Astrocyte (in vitro differentiated cells and primary cell): ENCODE measurements at places on chromosomes 1 and 21.

DNA sequence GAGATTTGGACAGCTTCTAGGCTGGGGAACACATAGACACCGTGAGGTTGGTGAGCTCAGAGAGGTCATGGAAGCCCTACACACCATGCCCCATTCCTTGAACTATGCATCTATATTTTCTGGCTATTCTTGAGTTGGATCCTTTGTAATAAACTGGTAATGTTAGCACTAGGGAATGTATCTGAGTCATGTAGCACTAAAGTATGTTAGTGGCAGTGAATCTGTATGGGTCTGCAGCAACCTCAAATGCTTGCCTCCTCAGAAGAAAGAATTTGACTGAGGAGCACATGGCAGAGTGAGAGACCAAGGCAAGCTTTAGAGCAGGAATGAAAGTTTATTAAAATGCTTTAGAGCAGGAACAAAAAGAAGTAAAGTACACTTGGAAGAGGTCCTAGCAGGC lies 43.7 kb upstream of the LRRC7 start:
- H3K27me3 ChIP-seq, result no peaks in the 10 kb centered on the region
- H3K27ac ChIP-seq, result peak overlapping the region; percentile 39
- peaks cover 19% of the 10 kb centered on the region for H3K4me1 ChIP-seq
- DNase-seq, result peak; percentile 73
- H3K4me3 ChIP-seq, result no peak overlapping the region

- no peaks in the 10 kb centered on the region for H3K27me3 ChIP-seq
- H3K4me3 ChIP-seq, result no peak overlapping the region
- peaks cover 6% of the 10 kb centered on the region for H3K36me3 ChIP-seq
- peaks cover 14% of the 10 kb centered on the region for H3K4me1 ChIP-seq
Observed at GRCh38 chr1:232980986-232981560, 30.7 kb downstream of the NTPCR start.

- H3K4me1 ChIP-seq, result no peaks in the 10 kb centered on the region
- no peak for DNase-seq
- no peaks in the 10 kb centered on the region for H3K27me3 ChIP-seq
- H3K4me3 ChIP-seq, result no peak overlapping the region
- H3K27ac ChIP-seq, result no peak overlapping the region
Observed at GRCh38 chr21:26473471-26473870, 99.6 kb downstream of the CYYR1 start.

GRCh38 chr1:217079584-217079983 lies 356.4 kb upstream of the ESRRG start:
- no peaks in the 10 kb centered on the region for H3K36me3 ChIP-seq
- peaks cover 6% of the 10 kb centered on the region for H3K27me3 ChIP-seq

- peak overlapping the region; percentile 59 for H3K4me3 ChIP-seq
- no peaks in the 10 kb centered on the region for H3K36me3 ChIP-seq
- no peak overlapping the region for H3K27ac ChIP-seq
- H3K27me3 ChIP-seq, result no peaks in the 10 kb centered on the region
Observed at GRCh38 chr21:44337941-44338895, 972 bp downstream of the CFAP410 start.

- peaks cover 30% of the 10 kb centered on the region for H3K36me3 ChIP-seq
- H3K4me1 ChIP-seq, result peaks cover 22% of the 10 kb centered on the region
- DNase-seq, result no peak
- no peaks in the 10 kb centered on the region for H3K27me3 ChIP-seq
Observed at GRCh38 chr1:54401799-54402198, 4.4 kb downstream of the SSBP3 start.

DNA sequence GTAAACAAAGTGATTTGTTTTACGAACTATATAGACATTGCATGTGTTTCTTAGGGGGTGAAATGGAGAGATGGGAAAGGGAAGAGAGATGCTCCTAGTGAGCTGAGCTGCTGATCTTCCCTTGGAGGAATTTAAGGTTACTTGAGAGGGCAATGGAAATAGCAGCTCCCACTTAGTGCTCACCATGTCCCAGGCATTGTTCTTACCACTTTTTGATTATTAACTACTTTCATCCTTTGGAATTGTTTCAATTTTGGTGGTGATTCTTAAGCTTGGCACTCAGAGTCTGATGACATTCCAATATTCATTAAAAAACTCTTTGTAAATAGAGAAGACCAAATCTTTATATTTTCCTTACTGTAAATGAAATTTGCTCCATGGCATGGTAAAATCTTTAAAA lies 124.9 kb downstream of the ITSN1 start:
- no peak overlapping the region for H3K4me3 ChIP-seq
- H3K27ac ChIP-seq, result no peak overlapping the region
- no peaks in the 10 kb centered on the region for H3K27me3 ChIP-seq
- peaks cover 19% of the 10 kb centered on the region for H3K4me1 ChIP-seq

DNA sequence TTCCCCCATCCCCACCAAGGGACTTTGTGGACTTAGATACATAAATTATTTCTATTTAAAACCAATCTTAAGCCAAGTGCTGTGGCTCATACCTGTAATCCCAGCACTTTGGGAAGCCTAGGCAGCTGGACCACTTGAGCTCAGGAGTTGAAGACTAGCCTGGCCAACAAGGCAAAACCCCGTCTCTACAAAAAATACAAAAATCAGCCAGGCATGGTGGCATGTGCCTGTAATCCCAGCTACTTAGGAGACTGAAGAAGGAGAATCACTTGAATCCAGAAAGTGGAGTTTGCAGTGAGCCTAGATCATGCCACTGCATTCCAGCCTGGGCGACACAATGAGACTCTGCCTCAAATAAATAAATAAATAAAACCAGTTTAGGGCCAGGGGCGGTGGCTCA lies 4.5 kb upstream of the LAX1 start:
- H3K27ac ChIP-seq, result no peak overlapping the region
- no peaks in the 10 kb centered on the region for H3K36me3 ChIP-seq
- no peak overlapping the region for H3K4me3 ChIP-seq
- DNase-seq, result no peak
- no peaks in the 10 kb centered on the region for H3K27me3 ChIP-seq

GRCh38 chr1:151616505-151616849 lies 4.6 kb downstream of the SNX27 start:
- peaks cover 32% of the 10 kb centered on the region for H3K4me1 ChIP-seq
- no peaks in the 10 kb centered on the region for H3K27me3 ChIP-seq
- peaks cover 4% of the 10 kb centered on the region for H3K36me3 ChIP-seq
- peak overlapping the region; percentile 28 for H3K27ac ChIP-seq

- peaks cover 32% of the 10 kb centered on the region for H3K4me1 ChIP-seq
- no peaks in the 10 kb centered on the region for H3K36me3 ChIP-seq
- H3K27ac ChIP-seq, result no peak overlapping the region
- no peak for DNase-seq
Observed at GRCh38 chr1:59317343-59317742, 20.4 kb downstream of the FGGY start.

- H3K4me1 ChIP-seq, result peaks cover 10% of the 10 kb centered on the region
- no peak overlapping the region for H3K4me3 ChIP-seq
- DNase-seq, result peak; percentile 83
- no peak overlapping the region for H3K27ac ChIP-seq
Observed at GRCh38 chr1:204520834-204521709, 4.9 kb downstream of the MDM4 start.

- no peak for DNase-seq
- H3K4me1 ChIP-seq, result no peaks in the 10 kb centered on the region
- H3K4me3 ChIP-seq, result no peak overlapping the region
- no peak overlapping the region for H3K27ac ChIP-seq
- no peaks in the 10 kb centered on the region for H3K27me3 ChIP-seq
Observed at GRCh38 chr1:64962441-64962840, 3.9 kb downstream of the JAK1 start.

- no peak overlapping the region for H3K27ac ChIP-seq
- no peak overlapping the region for H3K4me3 ChIP-seq
- no peaks in the 10 kb centered on the region for H3K36me3 ChIP-seq
- DNase-seq, result no peak
Observed at GRCh38 chr1:115556236-115556635, 85.5 kb upstream of the VANGL1 start.
